ENCODE measurements at places on chromosomes 2 and 18.

DNA sequence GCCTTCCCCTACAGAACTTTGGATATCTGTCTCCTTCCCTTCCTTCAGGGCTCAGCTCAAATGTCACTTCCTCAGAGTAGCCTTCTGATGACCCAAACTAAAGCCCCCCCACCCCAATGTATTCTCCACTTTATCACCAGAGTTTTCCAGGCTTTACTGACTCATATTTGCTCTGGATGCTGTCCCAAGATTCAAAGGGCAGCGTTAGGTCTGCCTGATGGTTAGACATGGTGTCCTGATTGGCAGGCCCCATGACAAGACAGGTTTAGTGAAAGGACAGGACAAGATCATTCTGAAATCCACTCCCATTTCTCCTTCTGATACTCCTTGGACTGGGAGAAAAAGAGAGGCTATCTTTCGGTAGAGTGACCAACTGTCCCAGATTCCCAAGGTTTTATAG lies 22.6 kb upstream of the RPIA start:
- no peak overlapping the region for H3K4me3 ChIP-seq
- H3K27me3 ChIP-seq, result no peaks in the 10 kb centered on the region
- H3K36me3 ChIP-seq, result no peaks in the 10 kb centered on the region
- H3K27ac ChIP-seq, result no peak overlapping the region
- no peak for DNase-seq

GRCh38 chr2:44912660-44913059 lies 28.8 kb upstream of the SIX3 start:
- no peak for DNase-seq
- H3K4me1 ChIP-seq, result peaks cover 15% of the 10 kb centered on the region
- no peaks in the 10 kb centered on the region for H3K27me3 ChIP-seq
- H3K4me3 ChIP-seq, result no peak overlapping the region
- no peak overlapping the region for H3K27ac ChIP-seq

GRCh38 chr2:74671479-74671878 lies 17.4 kb downstream of the SEMA4F start:
- no peaks in the 10 kb centered on the region for H3K4me1 ChIP-seq
- no peaks in the 10 kb centered on the region for H3K36me3 ChIP-seq

DNA sequence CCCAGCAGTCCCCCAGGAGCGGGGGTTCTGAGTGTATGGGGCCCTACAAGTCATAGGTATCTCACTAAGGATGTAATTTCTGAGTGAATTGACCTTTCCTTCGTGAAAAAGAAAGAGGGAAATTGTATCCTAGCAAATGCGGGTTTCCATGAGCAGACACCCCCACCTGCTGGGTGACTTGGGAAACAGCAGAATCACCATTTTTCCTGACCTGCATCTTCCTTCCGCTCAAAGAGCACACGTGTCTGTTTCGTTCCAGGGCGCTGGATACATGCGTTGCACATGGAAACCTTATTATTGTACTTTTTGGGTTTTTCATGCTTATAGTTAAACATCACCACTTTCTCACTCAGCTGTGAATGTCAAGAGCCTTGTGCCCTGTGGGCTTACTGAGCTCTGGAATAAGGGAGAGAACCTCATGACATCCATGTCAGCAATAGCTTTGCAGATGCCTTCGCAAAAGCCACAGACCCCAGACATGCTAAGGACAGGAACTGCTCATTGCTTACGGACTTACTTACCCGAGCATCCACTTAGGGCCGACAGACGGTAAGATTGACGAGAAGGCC lies 132.8 kb downstream of the TPO start:
- H3K4me1 ChIP-seq, result no peaks in the 10 kb centered on the region
- no peak overlapping the region for H3K27ac ChIP-seq
- H3K4me3 ChIP-seq, result no peak overlapping the region
- H3K27me3 ChIP-seq, result peaks cover 11% of the 10 kb centered on the region
- peak; percentile 71 for DNase-seq

DNA sequence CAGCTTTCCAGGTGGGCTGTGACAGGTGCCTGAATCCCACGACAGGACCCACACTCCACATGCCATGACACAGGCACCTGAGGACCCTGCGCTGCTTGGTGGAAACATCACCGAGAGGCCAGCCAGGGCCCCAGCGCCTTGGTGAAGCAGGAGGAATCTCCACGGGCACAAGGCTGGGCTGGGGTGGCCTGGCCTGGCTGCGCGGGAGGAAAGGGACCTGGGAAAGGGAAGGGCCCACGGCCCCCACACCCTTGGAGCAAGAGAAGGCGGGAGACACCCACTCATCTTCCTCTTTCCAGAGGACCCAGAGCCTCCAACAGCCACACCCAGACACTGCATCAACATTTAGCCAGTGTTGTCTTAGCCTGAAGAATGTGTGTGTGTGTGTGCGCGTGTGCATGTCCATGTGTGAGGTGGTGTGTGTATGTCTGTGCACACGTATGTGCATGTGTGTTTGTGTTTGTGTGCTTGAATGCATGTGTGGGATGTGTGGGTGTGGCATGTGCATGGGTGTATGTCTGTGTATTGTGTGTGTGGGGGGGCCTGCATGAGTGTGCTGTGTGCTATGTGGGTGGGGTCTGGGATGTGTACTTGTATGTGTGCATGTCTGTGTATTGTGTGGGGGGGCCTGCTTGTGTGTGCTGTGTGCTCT lies 6.3 kb upstream of the OTOS start:
- H3K36me3 ChIP-seq, result no peaks in the 10 kb centered on the region
- no peak overlapping the region for H3K27ac ChIP-seq
- H3K4me3 ChIP-seq, result no peak overlapping the region
- no peaks in the 10 kb centered on the region for H3K4me1 ChIP-seq

GRCh38 chr2:123566291-123566946 lies 458.7 kb upstream of the CNTNAP5 start:
- DNase-seq, result peak; percentile 1
- H3K36me3 ChIP-seq, result no peaks in the 10 kb centered on the region
- H3K27me3 ChIP-seq, result no peaks in the 10 kb centered on the region
- no peaks in the 10 kb centered on the region for H3K4me1 ChIP-seq
- H3K4me3 ChIP-seq, result no peak overlapping the region
- no peak overlapping the region for H3K27ac ChIP-seq

GRCh38 chr2:154495455-154495868 lies 203.0 kb upstream of the KCNJ3 start:
- H3K27ac ChIP-seq, result no peak overlapping the region
- no peaks in the 10 kb centered on the region for H3K27me3 ChIP-seq
- no peak for DNase-seq
- no peak overlapping the region for H3K4me3 ChIP-seq

DNA sequence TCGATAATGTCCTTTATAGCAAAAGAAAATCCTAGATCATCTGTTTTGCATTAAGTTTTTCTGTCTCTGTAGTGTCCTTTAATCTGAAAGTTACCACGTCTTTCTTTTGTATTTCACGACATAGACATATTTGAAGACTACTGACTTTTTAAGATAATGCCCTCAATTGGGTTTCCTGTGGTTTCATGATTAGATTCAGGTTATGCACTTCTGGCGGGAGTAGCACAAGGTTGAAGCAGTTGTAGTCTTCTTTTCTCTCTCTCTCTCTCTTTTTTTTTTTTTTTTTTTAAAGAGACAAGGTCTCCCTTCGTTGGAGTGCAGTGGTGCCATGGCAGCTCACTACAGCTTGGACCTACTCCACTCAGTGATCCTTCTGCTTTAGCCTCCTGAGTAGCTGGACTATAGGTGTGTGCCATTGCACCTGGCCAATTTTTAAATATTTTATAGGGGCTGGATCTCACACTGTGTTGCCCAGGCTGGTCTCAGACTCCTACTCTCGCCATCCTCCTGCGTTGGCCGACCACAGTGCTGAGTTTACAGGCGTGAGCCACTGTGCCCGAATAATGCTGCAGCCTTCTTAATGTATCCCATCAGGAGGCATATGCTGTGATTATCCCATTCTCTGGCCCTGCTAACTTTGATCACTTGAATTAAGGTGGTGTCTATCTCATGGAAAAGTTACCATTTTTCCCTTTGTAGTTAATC lies 3.9 kb downstream of the INPP4A start:
- H3K36me3 ChIP-seq, result no peaks in the 10 kb centered on the region
- no peak overlapping the region for H3K4me3 ChIP-seq
- no peak overlapping the region for H3K27ac ChIP-seq
- no peaks in the 10 kb centered on the region for H3K27me3 ChIP-seq
- no peak for DNase-seq

DNA sequence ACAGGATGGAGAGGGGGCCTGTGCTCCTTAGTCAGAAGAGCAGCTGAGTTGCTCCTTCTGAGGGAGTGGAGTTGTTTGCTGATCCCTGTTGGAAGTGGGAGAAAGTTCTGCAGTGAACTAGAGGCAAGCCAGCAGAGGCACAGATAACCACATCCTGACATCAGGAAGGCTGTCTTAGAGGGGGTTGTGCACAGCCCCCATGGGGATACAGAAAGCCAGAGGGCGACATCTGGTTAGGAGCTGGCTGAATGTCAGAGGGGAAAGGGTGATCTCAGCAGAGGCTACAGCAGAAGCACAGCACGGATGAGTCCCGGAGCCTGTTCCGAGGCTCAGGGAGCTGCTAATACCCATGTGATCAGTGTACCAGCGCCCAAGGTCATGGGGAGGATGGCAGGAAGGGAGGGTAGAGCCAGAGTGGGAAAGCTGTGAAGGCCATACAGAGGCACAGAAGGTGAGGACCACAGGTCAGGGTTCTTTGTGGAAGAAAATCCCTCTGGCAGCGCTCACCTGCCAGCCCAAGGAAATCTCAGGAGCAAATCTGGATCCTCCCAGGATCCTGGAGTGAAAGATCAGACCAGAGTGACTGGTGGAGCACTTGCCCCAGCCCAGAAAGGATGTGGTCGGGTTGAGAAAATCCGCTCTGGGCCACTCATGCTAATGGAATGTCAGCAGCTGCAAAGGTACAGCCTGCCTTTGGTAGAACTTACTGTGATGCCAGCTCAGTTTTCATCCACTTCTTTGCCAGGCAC lies 111.8 kb downstream of the STPG4 start:
- H3K4me3 ChIP-seq, result no peak overlapping the region
- no peaks in the 10 kb centered on the region for H3K27me3 ChIP-seq
- H3K27ac ChIP-seq, result no peak overlapping the region
- no peaks in the 10 kb centered on the region for H3K36me3 ChIP-seq
- no peak for DNase-seq

GRCh38 chr2:219907011-219907365 lies 279.6 kb downstream of the SLC4A3 start:
- no peak for DNase-seq
- no peak overlapping the region for H3K27ac ChIP-seq
- H3K4me3 ChIP-seq, result no peak overlapping the region
- H3K4me1 ChIP-seq, result peaks cover 6% of the 10 kb centered on the region
- no peaks in the 10 kb centered on the region for H3K27me3 ChIP-seq

GRCh38 chr2:189548666-189549448 lies 31.7 kb downstream of the SLC40A1 start:
- no peaks in the 10 kb centered on the region for H3K36me3 ChIP-seq
- H3K27me3 ChIP-seq, result no peaks in the 10 kb centered on the region
- no peaks in the 10 kb centered on the region for H3K4me1 ChIP-seq
- no peak for DNase-seq

DNA sequence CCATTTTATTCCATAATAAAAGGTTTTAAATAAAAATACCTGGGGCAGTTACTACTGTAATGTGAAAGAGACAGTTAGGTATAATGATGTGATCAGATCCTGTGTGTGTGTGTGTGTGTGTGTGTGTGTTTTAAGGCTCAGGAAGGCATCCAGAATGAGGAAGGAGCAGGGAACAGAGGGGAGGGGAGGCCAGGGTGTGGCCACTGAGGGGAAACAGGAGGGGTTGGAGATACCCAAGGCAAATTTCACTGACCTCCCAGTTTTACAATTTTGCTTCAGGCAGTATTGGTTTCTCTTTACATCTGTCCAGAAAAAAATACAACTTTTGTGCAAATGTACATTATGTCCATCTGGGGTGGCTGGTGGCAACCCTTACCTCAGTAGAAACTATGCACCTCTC lies 163.5 kb upstream of the FBXO11 start:
- no peak for DNase-seq
- H3K27ac ChIP-seq, result no peak overlapping the region
- H3K4me3 ChIP-seq, result no peak overlapping the region

- H3K4me1 ChIP-seq, result peaks cover 4% of the 10 kb centered on the region
- H3K27ac ChIP-seq, result no peak overlapping the region
- H3K27me3 ChIP-seq, result peaks cover 72% of the 10 kb centered on the region
- H3K36me3 ChIP-seq, result no peaks in the 10 kb centered on the region
- DNase-seq, result no peak
Observed at GRCh38 chr18:79784965-79785770, 12.6 kb upstream of the KCNG2 start.

DNA sequence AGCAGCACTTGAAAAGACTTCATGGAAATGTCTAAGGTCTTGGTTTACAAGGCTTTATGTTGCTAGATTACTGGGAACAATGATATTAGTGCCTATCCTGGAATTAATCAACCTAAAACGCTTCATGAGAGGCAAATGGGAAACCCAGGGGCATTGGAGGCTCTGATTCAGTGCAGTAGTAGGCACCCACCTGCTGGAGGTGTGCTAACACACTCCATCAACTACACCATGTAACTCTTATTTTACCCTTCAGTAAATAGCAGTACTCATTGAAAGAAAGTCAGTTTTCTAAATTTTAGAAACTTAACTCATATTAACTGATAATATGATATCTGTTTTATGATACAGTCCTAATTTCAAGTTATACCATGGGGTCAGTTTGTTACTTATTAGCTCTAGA lies 17.4 kb upstream of the HNRNPA3 start:
- DNase-seq, result no peak
- no peak overlapping the region for H3K4me3 ChIP-seq
- no peaks in the 10 kb centered on the region for H3K36me3 ChIP-seq
- H3K4me1 ChIP-seq, result no peaks in the 10 kb centered on the region
- H3K27me3 ChIP-seq, result no peaks in the 10 kb centered on the region

DNA sequence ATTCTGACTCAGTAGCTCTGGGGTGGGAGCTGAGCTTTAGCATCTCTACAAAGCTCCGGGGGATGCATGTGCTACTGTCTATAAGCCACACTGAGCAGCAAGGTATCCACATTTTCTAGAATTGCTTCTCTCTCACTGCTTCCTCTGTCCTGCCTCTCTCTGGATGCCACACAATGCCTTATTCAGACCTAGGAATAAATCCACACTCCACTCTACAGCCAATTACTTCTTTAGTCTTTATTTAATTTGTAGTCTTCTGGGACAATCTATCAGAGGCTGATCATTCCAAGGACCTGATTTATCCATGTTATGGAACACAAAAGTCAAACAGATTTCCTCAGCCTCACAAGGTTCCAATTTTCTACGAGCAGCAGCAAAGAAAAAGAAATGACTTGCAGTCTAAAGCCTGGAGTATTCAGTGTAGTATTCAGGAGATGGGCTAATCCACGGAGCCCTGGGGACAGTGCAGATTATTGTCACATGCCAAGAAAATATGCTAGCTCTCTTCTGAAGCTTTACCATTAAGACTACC lies 4.4 kb downstream of the BCL2 start:
- no peak overlapping the region for H3K27ac ChIP-seq
- peaks cover 9% of the 10 kb centered on the region for H3K4me1 ChIP-seq
- DNase-seq, result no peak
- H3K36me3 ChIP-seq, result no peaks in the 10 kb centered on the region
- H3K4me3 ChIP-seq, result no peak overlapping the region

GRCh38 chr2:220504938-220505503 lies 877.6 kb downstream of the SLC4A3 start:
- DNase-seq, result no peak
- H3K27ac ChIP-seq, result no peak overlapping the region
- H3K4me3 ChIP-seq, result no peak overlapping the region
- H3K4me1 ChIP-seq, result peaks cover 3% of the 10 kb centered on the region
- no peaks in the 10 kb centered on the region for H3K36me3 ChIP-seq
- no peaks in the 10 kb centered on the region for H3K27me3 ChIP-seq

Data from neural progenitor cell (in vitro differentiated cells).